ENCODE measurements at places on chromosomes 13 and 19. TPM values are rescaled to one million over a fixed set of nuclear protein-coding genes. Genes with fewer than 3 reads are reported as not detected.
A peak's percentile ranks its signal among the peaks of the same experiment; 100 is the strongest.

DNA sequence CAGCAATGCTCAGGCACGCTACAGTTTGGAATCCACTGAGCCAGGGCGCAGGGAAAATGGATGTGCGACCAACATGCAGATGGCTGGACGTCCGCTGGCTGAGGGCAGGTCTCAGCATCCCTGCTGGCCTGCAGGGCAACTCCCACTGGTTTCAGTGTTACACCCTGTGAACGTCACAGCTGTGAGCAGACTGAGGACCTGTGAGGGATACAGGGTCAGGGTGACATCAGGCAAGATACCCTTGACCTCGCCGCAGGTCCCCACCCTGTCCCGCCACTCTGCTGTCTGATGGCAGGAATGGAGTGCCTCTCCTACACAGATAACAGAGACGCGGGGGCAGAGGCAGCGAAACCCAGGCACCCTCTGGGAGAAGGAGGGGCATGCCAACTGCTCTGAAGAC is 19.1 kb downstream of the ZFR2 start:
- no peak for DNase-seq

DNA sequence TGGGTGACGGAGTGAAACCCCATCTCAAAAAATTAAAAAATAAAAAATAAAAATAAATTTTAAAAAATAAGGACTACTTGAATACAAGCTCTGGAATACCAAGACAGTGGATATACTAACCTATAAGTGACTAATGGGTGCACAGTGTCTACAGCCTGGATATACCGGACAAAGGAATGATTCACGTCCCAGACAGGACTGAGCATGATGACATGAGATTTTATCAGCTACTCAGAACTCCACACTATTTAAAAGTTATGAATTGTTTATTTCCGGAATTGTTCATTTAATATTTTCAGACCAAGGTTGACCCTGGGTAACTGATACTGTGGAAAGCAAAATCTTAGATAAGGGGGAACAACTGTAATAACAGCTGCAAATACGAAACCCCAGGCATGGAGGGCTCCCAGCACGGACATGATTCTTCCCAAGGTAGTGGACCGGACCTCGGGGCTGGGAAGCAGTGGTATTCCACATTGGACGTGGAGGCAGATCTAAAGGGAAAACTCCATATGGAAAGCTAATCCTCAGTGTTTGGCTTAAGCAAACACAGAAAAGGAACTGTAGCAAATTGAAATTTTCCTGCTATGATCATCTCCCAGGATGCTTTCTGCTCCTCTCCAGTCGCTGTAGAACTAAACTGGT is 102.6 kb upstream of the TSHZ3 start:
- no peak for DNase-seq

DNA sequence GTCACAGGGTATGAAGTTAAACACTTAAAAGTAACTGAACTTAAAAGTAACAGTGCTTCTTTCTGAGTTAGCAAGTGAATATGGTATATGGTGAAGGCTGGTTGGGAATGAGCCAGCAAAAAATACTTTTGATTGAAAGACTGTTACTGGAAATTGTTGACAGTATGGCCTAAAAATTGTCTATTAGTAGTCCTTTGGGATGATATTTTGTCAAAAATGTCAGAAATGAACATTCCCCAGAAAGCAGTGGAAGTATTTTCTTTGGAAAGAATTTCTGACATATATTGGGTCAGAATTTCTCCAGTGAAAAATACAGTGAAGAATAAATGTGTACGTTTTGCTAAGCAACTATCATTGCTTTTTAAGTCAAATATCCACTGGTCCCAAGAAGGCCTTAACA is 860.5 kb downstream of the PCDH9 start:
- no peak for DNase-seq

- DNase-seq = no peak
Observed at GRCh38 chr13:76632401-76633044, 253.7 kb downstream of the KCTD12 start.

- DNase-seq = no peak
Observed at GRCh38 chr13:102566513-102566912, 30.3 kb upstream of the TPP2 start.

DNA sequence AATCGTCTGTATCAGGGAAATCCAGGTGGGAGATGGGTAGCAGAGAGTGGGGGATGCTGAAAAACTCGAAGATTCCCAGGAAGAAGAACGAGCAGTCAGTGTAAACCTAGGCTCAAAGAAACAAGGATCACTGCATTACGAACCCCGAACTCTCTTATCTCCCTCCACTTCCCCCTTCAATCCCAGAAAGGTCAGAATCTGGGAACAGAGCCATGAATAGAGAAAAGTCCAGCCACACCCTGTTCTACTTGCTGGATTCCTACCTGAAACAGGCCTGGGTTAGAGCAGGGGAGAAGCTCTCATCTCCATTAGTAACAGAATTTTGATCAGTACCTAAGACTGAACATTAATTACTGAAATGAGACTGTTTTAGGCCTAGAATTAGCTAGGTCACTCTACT is 24.4 kb downstream of the EPSTI1 start:
- no peak for DNase-seq

GRCh38 chr19:35860436-35860817 is 3.7 kb downstream of the KIRREL2 start:
- no peak for DNase-seq

DNA sequence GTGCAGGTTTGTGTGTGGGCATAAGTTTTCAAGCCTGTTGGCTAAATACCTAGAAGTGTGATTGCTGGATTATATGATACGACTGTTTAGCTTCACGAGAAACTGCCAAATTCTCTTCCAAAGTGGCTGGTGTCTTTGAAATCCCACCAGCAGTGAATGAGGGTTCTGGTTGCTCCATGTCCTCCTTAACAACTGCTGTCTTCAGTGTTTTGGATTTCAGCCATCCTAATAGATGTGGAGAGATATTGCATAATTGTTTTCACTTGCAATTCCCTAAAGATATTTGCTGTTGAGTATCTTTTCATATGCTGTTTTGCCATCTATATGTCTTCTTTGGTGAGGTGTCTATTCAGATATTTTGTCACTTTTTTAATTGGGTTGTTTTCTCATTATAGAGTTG is 390.5 kb downstream of the ZNF536 start:
- no peak for DNase-seq

- peak; percentile 78 for DNase-seq
Observed at GRCh38 chr13:51801631-51802099, 2.3 kb downstream of the DHRS12 start.

DNA sequence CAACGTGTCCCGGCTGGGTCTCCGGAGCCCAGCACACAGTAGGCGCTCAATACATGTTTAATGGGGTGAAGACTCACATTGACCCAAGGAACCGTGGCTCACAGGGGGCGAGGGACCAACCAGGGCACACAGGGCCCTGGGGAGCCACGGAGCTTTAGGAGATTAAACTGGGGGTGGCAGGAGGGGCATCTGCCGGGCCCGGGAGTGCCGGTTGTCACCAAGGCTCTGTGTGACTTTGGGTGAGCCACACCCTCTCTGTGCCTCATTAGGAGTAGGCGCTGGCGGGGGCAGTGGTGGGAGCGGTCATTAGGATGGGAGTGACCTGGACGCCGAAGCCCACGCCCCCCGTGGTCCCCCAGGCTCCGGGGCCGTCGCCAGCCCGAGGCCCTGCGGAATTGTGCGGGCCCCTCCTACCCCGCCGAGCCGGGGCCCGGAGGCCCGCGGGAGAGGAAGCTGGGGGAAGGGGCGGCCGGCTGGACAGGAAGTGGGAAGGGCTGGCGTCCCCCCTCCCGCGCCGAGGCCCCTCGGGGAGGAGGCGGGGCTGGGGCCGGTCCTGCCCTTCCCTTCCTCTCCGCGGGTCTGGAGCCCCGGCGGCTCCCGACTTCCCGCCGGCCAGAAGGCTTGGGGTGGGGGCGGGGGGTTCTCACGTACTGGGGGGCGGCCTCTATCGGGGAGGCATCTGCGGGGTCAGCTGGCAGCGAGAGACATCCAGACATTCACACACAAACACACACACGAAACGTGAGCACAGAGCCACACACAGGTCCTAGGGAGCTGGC is 1.8 kb upstream of the SSBP4 start:
- no peak for DNase-seq

DNA sequence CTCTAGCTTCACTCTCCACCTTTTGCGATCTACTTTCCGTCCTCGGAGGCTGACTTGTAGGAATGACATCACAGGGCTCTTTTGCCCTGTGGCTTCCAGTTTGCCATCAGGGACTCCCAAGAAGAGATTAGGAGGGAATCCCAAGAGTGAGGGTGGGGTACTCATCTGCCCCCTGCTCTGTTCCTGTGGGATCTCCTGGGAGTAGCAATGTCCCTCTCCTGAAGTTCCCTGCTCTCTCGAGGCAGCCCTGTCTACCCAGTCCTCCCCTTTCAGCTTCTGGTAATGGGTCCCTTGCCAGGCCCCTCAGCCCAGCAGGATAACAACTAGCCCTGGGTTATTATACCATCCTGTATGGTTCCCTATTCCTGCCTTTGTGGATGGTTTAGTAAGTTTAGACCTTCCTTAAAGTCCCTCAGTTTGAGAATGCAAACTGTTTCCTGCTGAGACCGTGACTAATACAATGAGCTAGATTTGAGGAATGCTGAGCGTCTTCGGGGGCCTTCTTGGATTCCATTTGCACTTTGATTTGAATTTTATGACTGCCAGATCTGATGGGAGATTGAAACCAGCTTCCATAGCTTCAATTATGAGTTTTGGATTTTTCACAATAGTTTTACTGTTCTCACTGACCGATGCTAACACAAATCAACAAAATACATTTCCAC is 73.7 kb upstream of the IPO5 start:
- no peak for DNase-seq

DNA sequence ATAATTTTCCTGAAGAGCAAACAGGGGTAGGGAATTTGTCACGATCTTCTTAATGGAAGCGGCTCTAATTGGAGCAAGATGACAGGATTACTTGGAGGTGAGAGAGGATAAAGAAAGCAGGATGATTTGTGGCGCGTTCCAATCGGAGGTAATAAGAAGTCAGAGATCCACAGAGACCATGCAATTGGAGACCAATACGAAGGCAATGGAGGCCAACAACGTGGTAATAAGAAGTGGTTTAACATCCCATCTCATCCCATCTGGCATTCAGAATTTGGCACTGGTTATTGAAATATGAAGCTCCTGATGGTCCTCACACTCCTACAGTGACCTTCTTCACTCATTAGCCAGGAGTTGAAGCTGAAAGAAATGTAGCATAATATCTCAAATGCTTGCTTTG is 130.6 kb downstream of the DLEU7 start:
- DNase-seq = no peak

DNA sequence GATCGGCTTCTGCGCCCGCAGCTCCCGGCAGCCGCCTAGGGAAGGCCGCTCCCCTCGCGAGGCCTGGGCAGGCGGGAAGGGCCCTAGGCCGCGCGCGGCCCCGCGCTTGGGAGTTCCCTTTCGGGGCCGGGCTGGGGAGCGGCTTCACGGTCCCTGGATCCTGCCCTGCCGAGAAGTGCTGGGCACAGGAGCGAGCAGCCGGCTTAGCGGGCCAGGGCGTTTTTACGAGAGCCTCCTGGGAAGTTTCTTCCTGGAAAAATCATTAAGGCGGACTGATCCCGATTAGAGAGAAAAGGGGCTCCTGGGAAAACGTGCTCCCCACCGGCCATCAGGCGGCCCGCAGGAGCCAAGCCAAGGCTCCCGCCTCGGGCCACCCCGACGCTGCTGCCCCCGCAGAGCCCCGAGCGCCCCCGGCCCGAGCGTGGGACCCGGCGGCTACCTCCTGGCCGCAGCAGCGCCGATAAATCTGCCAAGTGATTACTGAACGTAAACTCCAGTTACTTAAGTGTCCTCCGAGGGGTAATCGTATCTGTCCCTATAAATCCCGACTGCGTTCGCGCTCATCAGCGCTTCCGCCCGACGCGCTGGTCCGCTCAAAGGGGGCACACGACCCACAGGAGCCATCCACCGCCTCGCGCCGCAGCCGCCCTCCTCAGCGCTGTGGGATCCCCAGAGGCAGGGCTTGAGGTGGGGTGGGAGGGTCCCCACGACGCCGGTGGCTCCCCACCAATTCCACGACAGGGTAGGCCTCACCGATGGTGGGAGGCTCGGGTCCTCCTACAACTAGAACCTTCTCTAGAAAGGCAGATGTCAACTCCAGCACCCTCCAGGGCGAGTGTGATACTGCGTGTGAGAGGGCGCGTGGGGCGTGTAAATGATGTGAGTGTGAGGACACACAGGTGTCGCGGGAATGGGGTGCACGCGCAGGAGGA is 2.8 kb downstream of the ZIC5 start:
- no peak for DNase-seq

Gene ZNF841
- total RNA-seq = 19.3 TPM

Gene ZNF443
- total RNA-seq = 12.6 TPM

Gene HRC
- total RNA-seq = 0.88 TPM

Gene TSEN34
- 80.3 TPM for total RNA-seq

Gene FLT3
- total RNA-seq = 1.3 TPM

Gene ONECUT3
- not detected for total RNA-seq

Gene SNRPA
- 52.8 TPM for total RNA-seq

Gene TNFSF11
- total RNA-seq = not detected

Gene SIGLEC11
- 0.66 TPM for total RNA-seq

All from breast epithelium (tissue), 4 donors.